ENCODE measurements at places on chromosomes 3 and 15. TPM values are rescaled to one million over a fixed set of nuclear protein-coding genes. Genes with fewer than 3 reads are reported as not detected.

The KBTBD13 gene
- 0.43 TPM for polyA plus RNA-seq

The MASP1 gene
- polyA plus RNA-seq: 5.8 TPM

The BOC gene
- polyA plus RNA-seq: 27.2 TPM

The TRAT1 gene
- 0.29 TPM for polyA plus RNA-seq

The THAP10 gene
- 7.3 TPM for polyA plus RNA-seq

GRCh38 chr3:197507541-197507940, 48.2 kb downstream of the BDH1 start:
- no peak for DNase-seq

DNA sequence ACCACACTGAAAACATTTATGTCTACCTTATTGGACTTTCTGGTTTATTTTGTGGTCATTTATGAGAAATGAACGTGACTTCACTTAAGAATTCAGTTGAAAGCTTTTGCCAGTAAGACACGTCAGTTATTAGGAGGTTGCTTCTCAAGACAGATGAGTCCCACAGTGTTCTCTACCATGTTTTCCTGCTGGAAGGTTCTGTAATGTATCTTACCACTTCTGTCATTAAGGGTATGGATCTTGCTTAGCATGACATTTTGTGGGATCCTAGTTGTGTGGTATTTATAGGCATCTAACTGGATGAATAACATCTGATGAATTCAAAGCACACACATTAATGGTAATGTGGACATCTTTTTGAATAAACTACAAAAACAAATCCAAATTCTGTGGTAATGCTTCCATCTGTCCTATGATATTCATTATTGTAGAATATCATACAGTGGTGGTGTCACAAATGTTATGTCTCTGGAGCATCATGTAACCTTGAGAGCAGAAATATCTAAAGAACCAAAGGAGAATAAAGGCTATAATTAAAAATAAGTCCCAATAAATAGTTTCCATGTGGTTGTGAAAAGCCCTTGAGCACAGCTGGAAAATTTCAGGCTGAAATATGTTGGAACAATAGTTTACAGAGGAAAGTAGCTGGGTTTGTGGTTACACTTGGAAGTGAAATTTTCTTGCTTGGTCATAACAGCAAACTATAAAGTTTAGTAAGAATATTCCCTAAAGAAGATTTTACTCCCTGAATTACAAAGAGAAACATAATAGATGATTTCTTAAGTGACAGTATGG, 61.5 kb downstream of the C3orf38 start:
- DNase-seq: no peak

GRCh38 chr3:30418443-30418842, 188.0 kb upstream of the TGFBR2 start:
- no peak for DNase-seq

Data from right lung (tissue), 10 donors.